ENCODE measurements at places on chromosomes 13 and 19.

- DNase-seq = no peak
Measured at GRCh38 chr13:100098445-100099116, 9.7 kb downstream of the PCCA start.

- no peak for DNase-seq
Measured at GRCh38 chr13:81929988-81930387, 1589.1 kb upstream of the SPRY2 start.

DNA sequence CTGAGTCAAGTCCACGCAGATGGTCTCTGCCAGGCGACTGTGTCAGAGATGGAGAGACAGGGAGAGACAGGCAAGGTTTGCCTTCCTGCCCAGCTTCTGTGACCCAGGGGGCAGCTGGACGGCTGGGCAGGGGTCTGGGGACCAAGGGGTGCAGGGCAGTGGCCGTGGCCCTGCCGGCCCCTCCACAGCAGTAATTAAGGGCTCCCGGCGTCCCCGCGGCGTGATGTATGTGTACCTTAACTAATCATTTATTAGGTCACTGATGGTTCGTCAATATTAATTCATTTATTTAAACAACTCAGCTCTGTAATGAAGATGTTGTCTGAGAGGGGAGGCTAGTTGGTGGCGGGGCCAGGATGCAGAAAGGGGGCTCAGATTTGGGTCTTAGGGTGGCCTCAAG, 28.6 kb upstream of the TCF3 start:
- DNase-seq = no peak

- no peak for DNase-seq
Measured at GRCh38 chr19:49954092-49954829, 6.7 kb downstream of the SIGLEC11 start.

DNA sequence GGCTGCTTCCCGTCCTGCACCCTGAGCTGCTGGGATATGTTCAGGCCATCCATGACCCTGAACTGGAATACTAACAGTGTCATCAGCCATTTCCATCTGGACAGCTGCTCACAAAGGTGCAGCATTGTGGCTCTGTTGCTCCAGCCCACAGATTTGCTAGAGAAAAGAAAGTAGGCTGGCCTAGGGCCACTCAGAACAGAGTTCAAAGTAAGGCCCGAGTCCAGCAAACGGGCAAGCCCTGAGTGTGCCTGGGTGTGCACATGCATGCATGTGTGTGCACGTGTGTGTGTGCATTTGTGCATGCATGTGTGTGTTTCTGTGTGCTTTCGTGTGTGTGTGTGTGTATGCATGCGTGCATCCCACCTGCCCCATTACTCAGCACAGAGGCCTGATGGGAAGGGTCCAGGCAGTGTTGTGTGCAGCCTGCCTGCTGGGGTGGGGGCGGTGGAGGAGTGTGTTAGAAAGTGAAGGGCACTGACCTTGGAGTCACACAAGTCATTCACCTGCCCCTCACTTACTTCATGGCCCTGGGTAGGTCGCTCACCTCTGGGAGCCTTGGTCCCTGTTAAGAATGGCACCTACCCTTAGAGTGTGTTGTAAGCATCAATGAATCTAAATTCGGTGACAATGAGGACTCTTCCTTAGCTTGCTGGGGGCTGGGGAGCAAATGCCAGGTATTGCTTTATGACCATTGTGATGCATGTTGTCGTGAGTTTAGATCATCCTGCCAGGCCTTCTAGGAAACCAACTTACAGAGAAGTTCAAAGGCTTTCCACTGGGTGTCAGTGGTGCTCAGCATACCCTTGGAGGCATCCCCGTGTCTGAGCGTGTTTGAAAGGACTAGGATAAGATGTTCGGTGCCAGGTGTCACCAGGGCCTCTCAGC, 53.2 kb downstream of the GPR12 start:
- no peak for DNase-seq

GRCh38 chr13:30033681-30034457, 183.5 kb upstream of the UBL3 start:
- peak; percentile 84 for DNase-seq

- no peak for DNase-seq
Measured at GRCh38 chr13:54640719-54641118, 1612.1 kb downstream of the OLFM4 start.

DNA sequence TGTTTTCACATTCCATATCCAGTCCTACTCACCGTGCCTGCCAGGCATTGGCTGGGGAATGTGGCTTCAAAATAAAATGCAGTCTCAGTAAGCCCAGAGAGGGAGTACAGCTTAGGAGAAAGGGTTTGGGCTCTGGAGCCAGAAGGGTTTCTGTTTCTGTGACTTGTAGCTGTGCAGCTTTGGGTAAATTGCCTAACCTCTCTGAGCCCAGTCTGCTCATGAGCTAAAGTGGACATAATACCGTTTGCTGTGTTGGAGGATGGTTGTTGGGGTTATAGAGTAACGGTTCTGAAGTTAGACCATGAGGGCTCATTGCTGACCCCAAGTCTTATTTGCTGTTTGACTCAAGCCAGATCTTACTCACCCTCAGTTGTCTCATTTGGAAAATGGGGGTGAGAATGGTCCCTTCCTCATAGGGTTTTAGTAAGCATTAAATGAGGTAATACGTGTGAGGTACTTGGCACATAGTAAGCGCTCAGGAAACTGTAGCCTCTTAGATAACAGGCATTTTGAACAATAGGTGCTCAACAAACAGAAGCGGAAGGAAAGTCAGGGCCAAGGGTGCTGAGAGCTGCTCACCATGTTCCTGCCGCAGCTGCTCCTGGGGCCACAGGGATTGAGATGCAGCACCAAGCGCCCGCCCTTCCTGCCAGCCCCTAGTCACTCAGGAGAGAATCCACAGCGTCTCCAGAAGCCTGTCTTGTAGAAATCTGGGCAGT, 45.5 kb downstream of the C13orf42 start:
- DNase-seq = no peak

DNA sequence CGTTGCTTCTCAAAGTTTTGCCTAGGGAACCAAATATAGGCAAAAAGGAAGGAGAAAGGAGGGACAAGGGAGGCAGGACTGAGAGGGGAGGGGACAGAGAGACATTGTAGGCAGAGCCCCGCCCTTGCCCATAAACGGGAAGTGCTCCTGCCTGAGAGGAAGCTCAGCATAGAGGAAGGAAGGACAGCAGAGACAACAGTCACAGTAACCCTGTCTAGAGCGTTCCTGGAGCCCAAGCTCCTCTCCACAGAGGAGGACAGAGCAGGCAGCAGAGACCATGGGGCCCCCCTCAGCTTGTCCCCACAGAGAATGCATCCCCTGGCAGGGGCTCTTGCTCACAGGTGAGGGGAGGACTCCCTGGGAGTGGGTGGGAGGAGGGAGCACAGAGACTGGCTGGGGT, at the start of gene CEACAM21:
CEACAM21 (plus strand) TSS at position 169 of the 400 bp plus-strand sequence; CDS start at position 278, 109 bp downstream.
- no peak for DNase-seq

DNA sequence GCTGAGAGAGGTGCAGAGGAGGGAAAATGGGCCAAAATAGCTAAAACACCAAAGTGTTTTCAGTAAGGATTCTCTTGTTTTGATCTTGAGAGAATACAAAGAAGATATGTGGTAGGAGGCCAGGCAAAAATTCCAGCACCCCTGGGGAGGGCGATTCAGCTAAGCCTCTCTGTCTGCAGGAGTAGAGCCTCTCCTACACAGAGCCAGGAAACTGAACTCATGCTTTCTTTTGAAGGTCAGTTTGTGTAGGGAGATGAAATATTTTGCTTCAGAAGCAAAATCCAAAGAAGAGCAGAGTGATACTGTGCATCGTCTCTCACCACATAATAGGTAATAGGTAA, 565.0 kb downstream of the FGF9 start:
- no peak for DNase-seq

DNA sequence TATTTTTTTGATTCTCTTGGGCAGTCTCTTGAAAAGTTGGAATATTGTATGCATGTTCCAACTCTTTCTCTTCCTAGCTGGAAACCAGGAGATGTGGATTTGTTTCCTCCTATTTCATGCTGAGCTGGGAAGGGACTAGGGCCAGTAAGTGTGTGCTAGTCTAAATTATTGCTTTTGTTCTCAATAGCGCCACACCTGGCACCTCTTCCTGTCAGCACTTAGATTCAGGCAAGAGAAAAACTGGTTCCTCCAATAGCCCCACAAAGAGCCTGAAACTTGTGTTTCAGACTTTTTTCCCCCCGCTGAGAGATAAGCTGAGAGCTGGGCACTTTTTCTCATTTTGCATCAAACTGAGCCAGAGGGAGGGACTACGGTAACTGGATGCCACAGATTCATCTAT, 353.4 kb downstream of the OLFM4 start:
- DNase-seq = no peak

DNA sequence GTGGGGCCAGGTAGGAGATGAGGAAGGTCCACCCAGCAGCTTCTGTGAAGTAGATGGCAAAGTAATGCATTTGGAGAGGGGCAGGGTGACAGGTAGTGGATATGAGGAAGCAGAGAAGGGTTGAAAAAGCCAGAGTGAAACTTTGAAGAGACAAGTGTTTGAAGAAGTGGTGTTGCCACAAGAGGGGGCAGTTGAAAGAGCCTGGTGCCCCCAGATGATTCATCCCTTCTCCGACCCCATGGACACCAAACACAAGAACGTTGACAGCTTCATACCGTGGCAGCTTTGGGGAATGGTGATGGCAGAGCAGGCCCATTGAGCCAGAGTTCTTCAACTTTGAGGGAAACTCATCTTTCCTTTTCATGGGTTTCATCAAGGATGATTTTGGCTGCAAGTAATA, 19.9 kb downstream of the IFNL3 start:
- DNase-seq = no peak

Measured in skeletal muscle cell (primary cell).